Renal pelvis (tissue), 12 donors: ENCODE measurements at places on chromosomes 4 and X. TPM values are rescaled to one million over a fixed set of nuclear protein-coding genes. Genes with fewer than 3 reads are reported as not detected.

PYURF gene
- polyA plus RNA-seq: 116 TPM

GPM6B gene
- polyA plus RNA-seq: 19.2 TPM

STATH gene
- not detected for polyA plus RNA-seq

HGFAC gene
- 1.7 TPM for polyA plus RNA-seq

PTPN13 gene
- polyA plus RNA-seq: 154 TPM

CPE gene
- 89.0 TPM for polyA plus RNA-seq

BEX3 gene
- 495 TPM for polyA plus RNA-seq

GCNA gene
- 3.1 TPM for polyA plus RNA-seq

NWD2 gene
- 0.31 TPM for polyA plus RNA-seq

COX7B2 gene
- polyA plus RNA-seq: not detected

ETDA gene
- polyA plus RNA-seq: not detected

GPRASP1 gene
- 16.3 TPM for polyA plus RNA-seq

CXXC4 gene
- polyA plus RNA-seq: 6.9 TPM

HTN1 gene
- 0.03 TPM for polyA plus RNA-seq

TEX13A gene
- polyA plus RNA-seq: not detected

TLR10 gene
- 0.58 TPM for polyA plus RNA-seq

NPFFR2 gene
- polyA plus RNA-seq: 1.9 TPM

VEGFD gene
- polyA plus RNA-seq: 0.39 TPM

DMP1 gene
- polyA plus RNA-seq: not detected

GYPB gene
- polyA plus RNA-seq: 3.3 TPM
